ENCODE measurements at places on chromosomes 12 and 14. TPM values are rescaled to one million over a fixed set of nuclear protein-coding genes. Genes with fewer than 3 reads are reported as not detected.

The PPP1R1A gene
- total RNA-seq, result not detected

The NCOR2 gene
- total RNA-seq, result 34.7 TPM

The FOXG1 gene
- total RNA-seq, result not detected

The GPR135 gene
- total RNA-seq, result 0.96 TPM

The CFAP73 gene
- total RNA-seq, result not detected

The HOXC12 gene
- total RNA-seq, result not detected

The STAC3 gene
- 1.1 TPM for total RNA-seq

The SLCO1B1 gene
- not detected for total RNA-seq

The POTEG gene
- not detected for total RNA-seq

The RTL1 gene
- not detected for total RNA-seq

The C14orf180 gene
- not detected for total RNA-seq

The DERA gene
- 73.1 TPM for total RNA-seq

The FZD10 gene
- 0.43 TPM for total RNA-seq

The ABHD12B gene
- total RNA-seq, result not detected

The C12orf54 gene
- 3.4 TPM for total RNA-seq

The GALNT4 gene
- total RNA-seq, result 9.0 TPM

The PZP gene
- total RNA-seq, result not detected

The TGM1 gene
- 69.1 TPM for total RNA-seq

The SYCP3 gene
- not detected for total RNA-seq

The TROAP gene
- 1.5 TPM for total RNA-seq

The ANO2 gene
- not detected for total RNA-seq

The IFI27L2 gene
- 46.0 TPM for total RNA-seq

The CLEC4A gene
- total RNA-seq, result not detected

The CPNE6 gene
- total RNA-seq, result not detected

The PTCSC3 gene
- total RNA-seq, result not detected

The FAIM2 gene
- not detected for total RNA-seq

The SLC10A1 gene
- not detected for total RNA-seq

The LRP1-AS gene
- not detected for total RNA-seq

The FGF6 gene
- total RNA-seq, result not detected

The TAS2R46 gene
- total RNA-seq, result 0.85 TPM

The MMP14 gene
- 151 TPM for total RNA-seq

The FAM234B gene
- total RNA-seq, result 5.1 TPM

The RERG gene
- not detected for total RNA-seq

The TMEM30B gene
- 20.5 TPM for total RNA-seq

The BCL2L14 gene
- not detected for total RNA-seq

The TAS2R19 gene
- 1.2 TPM for total RNA-seq

The SYNE3 gene
- 4.6 TPM for total RNA-seq

The KRT2 gene
- total RNA-seq, result not detected

The MYH6 gene
- total RNA-seq, result not detected

The TTC5 gene
- total RNA-seq, result 11.1 TPM

The OR11H6 gene
- not detected for total RNA-seq

The OASL gene
- total RNA-seq, result 1.1 TPM

The PCK2 gene
- total RNA-seq, result 93.8 TPM

The ATL1 gene
- total RNA-seq, result 1.1 TPM

The EML1 gene
- 11.3 TPM for total RNA-seq

The TAS2R7 gene
- total RNA-seq, result not detected

The LRRC9 gene
- total RNA-seq, result under 0.01 TPM

The NANOG gene
- total RNA-seq, result not detected

The STYK1 gene
- 5.1 TPM for total RNA-seq

The CSRP2 gene
- 12.1 TPM for total RNA-seq

The GALNT6 gene
- total RNA-seq, result 61.9 TPM

The SAMD15 gene
- 0.72 TPM for total RNA-seq

The TPH2 gene
- not detected for total RNA-seq

The FAM90A1 gene
- under 0.01 TPM for total RNA-seq

The PRB3 gene
- total RNA-seq, result not detected

The CCDC60 gene
- 0.48 TPM for total RNA-seq
